HepG2 (cell line): ENCODE measurements at places on chromosomes 16 and 17.

GRCh38 chr16:53704445-53704813, 473 bp downstream of the FTO start:
- DNase-seq: no peak

GRCh38 chr17:21289175-21289901, 4.8 kb downstream of the MAP2K3 start:
- no peak for DNase-seq

DNA sequence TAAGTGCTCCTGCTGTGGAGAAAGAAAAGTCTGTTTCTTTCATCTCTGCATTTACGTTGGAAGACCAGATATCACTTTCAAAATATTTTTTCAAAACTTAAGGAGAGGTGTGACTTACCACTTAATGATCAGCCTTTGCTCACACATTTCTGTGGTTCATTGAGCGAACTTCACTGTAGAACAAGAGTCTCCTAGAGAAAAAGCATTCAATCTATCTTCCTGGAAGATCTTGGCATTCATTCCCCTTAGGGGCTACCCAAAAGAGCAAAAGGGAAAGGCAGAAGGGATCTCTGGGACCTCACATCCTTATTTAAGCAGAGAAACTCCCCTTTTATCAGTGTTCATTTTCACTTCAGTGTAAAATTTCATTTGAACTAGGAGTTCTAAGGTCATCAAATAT, 61.2 kb downstream of the HS3ST3A1 start:
- no peak for DNase-seq

- DNase-seq: no peak
Observed at GRCh38 chr17:41937970-41938954, 7.8 kb downstream of the ODAD4 start.

- DNase-seq: peak; percentile 42
Observed at GRCh38 chr17:82913304-82914043, 73.7 kb upstream of the ZNF750 start.
